ENCODE measurements at places on chromosomes 7 and 10.

GRCh38 chr7:107560898-107561516, 2.7 kb downstream of the COG5 start:
- no peak for DNase-seq

- no peak for DNase-seq
Measured at GRCh38 chr10:63922468-63923284, 401.5 kb downstream of the REEP3 start.

- DNase-seq = no peak
Measured at GRCh38 chr10:79116368-79116767, 47.6 kb downstream of the ZMIZ1 start.

DNA sequence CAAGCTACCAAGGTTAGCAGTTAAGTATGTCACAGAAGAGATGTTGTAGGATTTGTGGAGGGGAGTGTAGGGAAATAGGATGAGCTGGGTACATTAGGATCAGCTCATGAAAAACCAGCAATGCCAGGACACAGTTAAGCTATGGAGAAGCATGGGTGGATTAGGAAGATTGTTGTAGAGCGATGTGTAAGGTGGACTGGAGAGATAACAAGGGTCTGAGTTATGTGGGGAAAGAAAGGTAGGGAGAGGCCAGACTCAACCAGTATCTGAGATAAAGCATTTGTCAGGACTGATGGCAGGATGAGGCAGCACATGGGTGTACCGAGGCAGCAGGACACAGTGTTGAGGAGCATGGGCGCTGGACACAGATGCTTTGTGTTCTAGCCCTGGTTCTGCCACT, 85.4 kb upstream of the PRR15 start:
- DNase-seq = no peak

GRCh38 chr7:88150033-88150432, 69.8 kb downstream of the SRI start:
- DNase-seq = no peak
